ENCODE measurements at places on chromosomes 7 and 10. TPM values are rescaled to one million over a fixed set of nuclear protein-coding genes. Genes with fewer than 3 reads are reported as not detected.

The UNC5B gene
- 18.8 TPM for total RNA-seq

The SLC26A5 gene
- total RNA-seq = not detected

The SLC39A12 gene
- not detected for total RNA-seq

The TBXAS1 gene
- total RNA-seq = 11.5 TPM

The TSPAN13 gene
- 19.0 TPM for total RNA-seq

The COBL gene
- total RNA-seq = not detected

The ADIRF gene
- 35.6 TPM for total RNA-seq

The DNAJC12 gene
- 6.1 TPM for total RNA-seq

The ATRNL1 gene
- under 0.01 TPM for total RNA-seq

The DNAJC1 gene
- 38.1 TPM for total RNA-seq

The C10orf88 gene
- total RNA-seq = 4.9 TPM

The NCF1 gene
- total RNA-seq = not detected

The C10orf62 gene
- not detected for total RNA-seq

The TMEM196 gene
- not detected for total RNA-seq

The VIM gene
- 8,125 TPM for total RNA-seq

The CPXM2 gene
- not detected for total RNA-seq

The CLDN3 gene
- total RNA-seq = not detected

The CALHM1 gene
- not detected for total RNA-seq

The ACSL5 gene
- 1.4 TPM for total RNA-seq

The SCIN gene
- not detected for total RNA-seq

The GPR85 gene
- 3.4 TPM for total RNA-seq

The LIPJ gene
- not detected for total RNA-seq

The GPR22 gene
- total RNA-seq = 0.71 TPM

The GRID2IP gene
- total RNA-seq = not detected
